ENCODE measurements at places on chromosomes 11 and 22.

GRCh38 chr11:40882301-40882700 is 577.2 kb downstream of the LRRC4C start:
- no peak for DNase-seq

DNA sequence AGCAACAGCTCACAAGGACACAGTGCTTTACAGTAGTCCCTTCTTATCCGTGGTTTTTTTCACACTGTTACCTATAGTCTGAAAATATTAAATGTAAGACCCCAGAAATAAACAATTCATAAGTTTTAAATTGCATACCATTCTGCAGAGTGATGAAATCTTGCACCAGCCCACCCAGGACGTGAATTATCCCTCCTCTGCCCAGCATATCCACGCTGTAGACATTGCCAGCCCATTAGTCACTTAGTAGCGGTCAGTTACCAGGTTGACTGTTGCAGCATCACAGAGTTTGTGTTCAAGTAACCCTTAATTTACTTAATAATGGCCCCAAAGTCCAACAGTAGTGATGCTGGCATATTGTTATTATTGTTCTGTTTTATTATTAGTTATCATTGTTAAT is 3.6 kb downstream of the CLTCL1 start:
- DNase-seq = no peak

GRCh38 chr22:46902436-46902835 is 140.0 kb downstream of the TBC1D22A start:
- no peak for DNase-seq

- no peak for DNase-seq
These were observed 7.6 kb downstream of the AMOTL1 start for GRCh38 chr11:94775567-94776327.

DNA sequence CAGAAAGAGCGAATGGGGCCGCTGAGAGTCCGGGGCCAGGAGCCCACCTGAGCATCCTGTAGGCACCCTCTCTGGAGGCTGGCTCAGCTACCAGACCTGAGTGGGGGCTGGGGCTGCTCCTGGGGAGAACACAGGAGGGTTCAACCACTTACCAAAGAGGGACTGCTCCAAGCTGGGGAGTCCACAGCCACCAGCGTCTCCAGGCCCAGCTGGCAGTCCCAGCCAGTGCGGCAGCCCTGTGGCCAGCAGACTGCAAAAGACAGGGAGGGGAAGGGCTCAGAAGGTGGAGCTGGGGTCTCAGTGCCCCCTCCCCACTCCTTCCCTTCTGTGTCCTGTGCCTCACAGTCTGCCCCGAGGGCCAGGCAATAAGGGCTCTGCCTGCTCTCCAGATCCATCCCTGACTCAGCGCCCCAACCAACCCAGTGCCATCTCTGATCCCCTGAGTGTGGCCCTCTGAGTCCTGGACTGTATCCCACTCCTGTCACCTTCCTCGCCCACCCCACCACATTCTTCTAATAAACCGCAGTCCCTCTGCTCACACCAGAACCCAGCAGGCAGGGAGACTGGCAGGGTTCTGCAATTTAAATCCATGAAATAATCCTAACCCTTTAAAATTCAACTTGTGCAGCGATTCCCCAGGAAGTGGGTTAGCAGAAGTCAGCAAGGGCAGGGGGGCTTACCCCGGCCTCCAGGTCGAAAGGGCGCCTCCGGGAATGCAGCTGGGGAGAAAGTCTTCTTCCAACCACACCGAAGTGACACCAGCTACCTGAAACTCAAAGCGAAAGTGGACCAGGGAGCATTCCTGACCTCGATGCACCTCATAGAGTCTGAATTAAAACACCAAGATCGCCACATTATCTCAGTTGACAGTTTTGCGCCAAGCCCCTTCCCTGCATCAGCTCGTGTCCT is 13.3 kb downstream of the CHST1 start:
- DNase-seq = no peak

DNA sequence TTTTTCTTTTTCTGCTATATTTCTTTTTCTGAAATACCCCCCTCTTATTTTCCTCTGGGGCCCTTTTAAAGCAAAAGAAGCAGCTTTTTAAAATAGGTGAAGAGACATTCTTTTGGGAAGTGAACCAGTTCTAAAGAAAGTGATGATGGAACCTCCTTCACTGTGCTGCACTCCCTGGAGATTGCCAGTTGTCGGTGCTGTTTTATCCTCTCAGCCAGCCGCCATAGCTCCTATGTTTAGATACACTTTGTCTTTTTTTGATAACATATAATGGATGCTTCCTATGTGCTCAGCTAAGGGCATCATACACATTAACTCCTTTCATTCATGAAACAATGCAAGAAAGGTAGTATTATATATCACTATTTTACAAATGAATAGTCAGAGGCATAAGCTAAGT is 14.0 kb downstream of the CFAP300 start:
- DNase-seq = no peak

DNA sequence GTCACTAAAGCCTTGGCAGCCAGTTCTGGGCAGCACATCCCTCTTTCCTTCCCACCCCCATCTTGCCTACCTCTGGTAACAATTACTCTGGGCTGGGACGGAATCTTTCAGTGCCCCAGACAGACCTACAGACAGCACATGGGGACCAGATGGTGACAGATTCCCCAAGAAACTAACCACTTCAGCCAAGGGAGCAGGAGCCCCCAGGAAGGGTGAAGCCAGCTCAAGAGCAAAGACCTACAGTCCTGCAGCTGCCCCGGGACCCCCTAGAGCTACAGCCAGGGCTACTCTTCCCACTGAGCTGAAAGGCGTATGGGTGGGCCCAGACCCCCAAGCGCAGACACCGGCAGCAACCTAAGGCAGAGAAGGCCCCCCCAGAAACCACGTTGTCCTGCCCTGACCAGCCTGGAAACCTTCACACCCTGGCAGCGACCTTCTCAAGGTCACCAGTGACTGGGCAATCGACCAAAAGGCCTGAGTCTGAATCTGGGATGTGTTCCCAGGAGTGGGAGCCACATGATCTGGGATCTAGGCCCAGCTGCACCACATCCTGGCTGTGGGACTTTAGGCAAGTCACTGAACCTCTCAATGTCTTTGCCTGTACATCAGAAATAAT is 65.8 kb downstream of the LRRC32 start:
- DNase-seq = no peak

GRCh38 chr22:44380756-44381486 is 68.2 kb upstream of the SHISAL1 start:
- DNase-seq = no peak

GRCh38 chr11:116580799-116581198 is 192.0 kb downstream of the BUD13 start:
- DNase-seq = no peak

- DNase-seq = no peak
These were observed 4.7 kb downstream of the OSBPL5 start for GRCh38 chr11:3160252-3161031.

DNA sequence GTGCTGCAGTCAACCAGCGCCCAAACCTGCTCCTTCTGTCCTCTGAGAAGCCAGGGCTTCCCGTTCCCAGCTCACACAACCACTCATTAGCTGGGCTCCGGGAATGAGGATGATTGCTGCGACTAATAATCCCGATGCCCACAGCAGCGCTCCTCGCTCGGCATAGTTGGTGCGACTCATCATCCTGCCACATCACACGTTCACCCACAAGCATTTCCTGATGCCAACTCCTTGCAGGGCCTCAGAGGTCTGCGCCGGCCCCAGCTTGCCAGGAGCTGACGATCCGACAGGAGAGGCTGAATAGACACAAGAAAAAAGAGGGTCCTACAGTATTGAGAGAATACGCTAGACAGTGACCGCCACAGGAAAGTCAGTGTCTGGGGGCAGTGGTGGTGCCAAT is 10.6 kb upstream of the CSNK1E start:
- DNase-seq = no peak

DNA sequence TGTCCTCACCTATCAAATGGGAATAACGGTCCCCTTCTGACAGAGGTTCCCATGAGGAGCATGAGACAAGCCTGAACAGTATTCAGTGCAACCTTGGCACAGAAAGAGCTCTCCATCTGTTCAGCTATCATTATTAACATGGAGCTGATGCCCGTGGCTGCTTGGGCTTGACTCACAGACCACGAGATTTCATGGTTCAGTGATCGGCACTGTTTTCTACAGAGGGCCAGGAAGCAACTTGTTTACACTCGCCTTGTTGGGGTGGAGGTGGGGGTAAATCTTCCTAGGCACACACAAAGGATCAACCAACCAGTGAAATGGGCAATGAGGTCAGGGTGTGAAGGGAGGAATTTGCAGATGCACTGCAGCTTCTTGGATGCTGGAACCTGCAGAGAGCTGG is 88.2 kb downstream of the CWC15 start:
- DNase-seq = no peak

GRCh38 chr11:105132716-105133511 is 6.7 kb downstream of the CARD18 start:
- DNase-seq = no peak

DNA sequence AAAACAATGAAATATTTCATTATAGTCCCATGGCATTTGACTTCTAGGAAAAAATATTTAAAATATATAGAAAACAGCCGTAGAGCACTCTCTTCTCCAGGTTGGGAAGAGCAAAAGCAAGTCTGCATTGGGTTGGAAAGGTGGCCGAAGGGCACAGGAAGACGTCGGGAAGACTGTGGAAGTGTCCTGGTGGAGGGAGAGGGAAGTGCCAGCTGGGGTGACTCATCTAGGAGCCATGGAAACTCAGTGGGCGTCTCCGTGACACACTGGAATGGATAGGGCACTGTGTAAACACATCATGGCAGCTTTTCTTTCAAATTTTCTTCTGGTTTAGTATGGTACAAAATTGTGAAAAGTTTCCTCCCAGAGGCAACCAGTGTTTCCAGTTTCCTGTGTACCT is 12.7 kb downstream of the GTPBP1 start:
- no peak for DNase-seq

DNA sequence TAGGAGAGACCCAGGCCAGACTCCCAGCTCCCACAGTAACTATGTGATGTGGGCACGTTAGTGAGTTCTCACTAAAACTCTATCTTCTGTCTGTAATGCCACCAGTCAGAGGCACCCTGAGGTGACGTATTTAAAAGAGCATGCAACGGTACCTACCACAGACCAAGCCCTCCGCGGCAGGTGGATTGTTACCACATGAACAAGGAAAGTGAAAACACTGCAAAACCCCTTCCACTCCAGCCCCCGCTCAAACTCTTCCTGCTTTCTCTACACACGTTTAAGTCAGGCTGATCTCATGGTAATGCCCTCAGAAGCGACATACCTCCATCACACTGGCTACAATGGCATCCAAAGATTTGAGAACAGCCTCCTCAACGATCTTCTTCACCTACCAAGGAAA is 36.7 kb downstream of the SERPIND1 start:
- no peak for DNase-seq

- DNase-seq = no peak
These were observed 13.2 kb downstream of the NAA40 start for GRCh38 chr11:63951779-63952536.

DNA sequence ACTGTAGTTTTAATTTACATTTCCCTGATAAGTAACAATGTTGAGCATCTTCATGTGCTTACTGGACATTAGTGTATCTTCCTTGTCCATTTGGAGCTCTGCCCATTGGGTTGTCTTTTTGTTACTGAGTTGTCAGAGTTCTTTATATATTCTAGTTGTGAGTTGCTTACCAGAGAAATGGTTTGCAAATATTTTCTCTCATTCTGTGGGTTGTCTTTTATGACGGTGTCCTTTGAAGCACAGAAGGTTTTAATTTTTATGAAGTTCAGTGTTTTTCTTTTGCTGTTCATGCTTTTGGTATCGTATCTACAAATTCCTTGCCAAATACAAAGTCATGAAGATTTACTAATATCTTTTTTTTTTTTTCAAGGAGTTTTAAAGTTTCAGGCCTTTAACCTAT is 42.4 kb downstream of the ZBTB44 start:
- DNase-seq = no peak

DNA sequence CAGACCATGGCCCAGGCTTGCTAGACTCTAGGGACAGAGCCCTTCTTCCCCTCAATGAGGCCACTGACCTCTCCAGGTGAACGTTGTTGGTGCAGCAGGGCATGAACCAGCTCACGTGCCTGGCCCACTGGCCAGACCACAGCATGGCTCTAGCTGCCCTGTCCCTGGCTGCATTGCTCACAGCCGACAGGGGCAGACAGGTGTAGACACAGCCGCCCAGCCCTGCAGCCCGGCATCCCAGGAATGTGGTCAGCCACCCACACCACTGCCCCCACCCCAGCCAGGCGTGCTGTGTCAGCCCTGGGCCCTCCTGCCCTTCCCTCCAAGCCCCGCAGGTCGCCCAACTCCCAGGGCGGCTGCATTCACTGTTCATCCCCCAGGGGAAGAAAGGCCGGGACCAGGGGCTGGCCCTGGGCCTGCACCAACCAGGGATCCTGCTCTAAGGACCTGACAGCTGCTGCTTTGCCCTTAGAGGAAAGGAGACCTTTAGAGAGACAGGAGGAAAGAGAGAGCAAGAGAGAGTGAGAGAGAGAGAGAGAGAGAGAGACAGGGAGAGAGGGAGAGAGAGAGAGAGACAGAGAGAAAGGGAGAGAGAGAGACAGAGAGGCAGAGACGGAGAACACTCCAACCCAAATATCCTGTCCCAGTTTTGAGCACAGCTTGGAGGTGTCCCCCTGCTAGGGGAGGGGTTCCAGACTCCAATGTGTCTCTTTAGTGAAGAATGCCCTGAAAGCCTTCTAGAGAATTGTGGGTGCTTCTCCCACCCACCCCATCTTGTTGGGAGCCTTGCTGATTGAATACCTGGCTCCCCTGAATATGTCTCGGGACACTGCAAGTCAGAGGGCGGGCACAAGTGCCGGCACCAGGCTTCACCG is 44.2 kb upstream of the LINC01488 start:
- DNase-seq = no peak

DNA sequence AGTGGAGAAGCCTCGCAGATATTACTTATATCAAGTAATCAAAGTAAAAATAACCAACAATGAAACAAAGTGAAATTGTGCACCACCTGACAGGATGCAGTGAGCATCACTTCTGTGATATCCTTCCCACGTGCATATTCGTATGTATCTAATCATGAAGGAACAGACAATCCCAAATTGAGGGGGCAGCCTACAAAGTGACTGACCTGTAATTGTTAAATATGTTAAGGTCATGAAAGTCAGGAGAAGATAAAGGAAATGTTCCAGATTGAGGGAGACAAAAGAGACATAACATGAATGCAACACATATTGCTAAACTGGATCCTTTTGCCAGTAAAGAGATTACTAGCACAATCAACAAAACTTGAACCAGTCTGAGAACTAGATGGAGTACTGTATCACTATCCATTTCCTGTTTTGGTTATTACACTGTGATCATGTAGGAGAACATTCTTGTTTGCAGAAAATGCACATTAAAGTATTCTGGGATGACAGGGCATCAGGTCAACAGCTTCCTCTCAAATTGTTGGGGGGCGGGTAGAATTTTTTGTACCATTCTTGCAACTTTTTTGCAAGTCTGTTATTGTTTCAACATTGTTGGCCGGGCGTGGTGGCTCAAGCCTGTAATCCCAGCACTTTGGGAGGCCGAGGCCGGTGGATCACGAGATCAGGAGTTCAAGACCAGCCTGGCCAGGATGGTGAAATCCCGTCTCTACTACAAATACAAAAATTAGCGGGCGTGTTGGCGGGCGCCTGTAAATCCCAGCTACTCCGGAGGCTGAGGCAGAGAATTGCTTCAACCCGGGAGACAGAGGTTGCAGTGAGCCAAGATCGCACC is 2.0 kb downstream of the SBF2 start:
- no peak for DNase-seq

All from activated CD4-positive, alpha-beta T cell treated with anti-CD3 and anti-CD28 coated beads, Interleukin-2, amount 50 U/mL, for 24 hours (primary cell).